ENCODE measurements at places on chromosomes 4 and X.

DNA sequence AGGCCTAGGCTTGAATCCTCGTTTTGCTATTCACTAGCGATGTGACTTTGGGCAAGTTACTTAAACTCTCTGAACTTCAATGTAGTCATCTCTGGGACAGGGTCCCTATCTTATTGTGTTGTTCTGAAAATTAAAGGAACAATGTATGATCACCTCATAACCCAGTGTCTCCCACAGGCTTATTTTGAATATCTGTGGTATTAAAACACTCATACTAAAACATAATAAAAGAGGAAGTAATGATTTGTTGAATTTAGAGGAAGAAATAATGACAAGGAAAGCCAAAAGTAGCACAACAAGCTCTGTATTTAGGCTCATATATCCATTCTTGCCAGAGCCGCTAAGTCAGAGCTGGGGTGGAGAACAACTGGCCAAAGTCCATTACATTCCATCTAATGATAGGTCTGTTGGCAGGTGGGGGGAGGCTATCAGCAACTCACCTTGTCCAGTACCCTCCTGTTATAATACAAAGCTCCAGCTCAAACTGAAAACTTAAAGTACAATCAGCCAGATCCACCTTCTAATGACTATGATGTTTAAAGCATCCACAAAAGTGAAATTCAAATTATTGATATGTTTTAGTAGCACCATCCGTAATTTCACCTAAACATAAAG lies 64.5 kb upstream of the LSM6 start:
- DNase-seq, result no peak

GRCh38 chrX:9758021-9758638 lies 7.5 kb downstream of the GPR143 start:
- DNase-seq, result no peak

DNA sequence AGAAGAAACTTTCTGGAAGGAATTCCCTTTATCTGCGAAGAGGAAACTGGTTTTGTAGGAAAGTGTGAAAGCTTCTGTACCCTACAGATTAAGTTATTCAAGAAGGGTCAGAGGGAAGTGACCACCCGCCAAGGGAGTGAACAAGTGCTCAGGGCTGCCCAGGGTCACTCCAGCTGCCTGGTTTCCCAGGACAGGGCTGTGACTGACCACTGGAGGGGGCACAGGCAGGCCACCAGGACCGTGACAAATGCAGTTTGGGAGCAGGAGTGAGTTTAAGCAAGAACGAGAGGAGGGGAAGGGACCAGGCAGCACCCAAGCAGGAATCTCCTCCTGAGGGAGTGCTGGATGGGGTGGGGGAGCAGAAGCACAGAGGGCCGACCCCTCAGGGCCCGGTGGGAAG lies 34.2 kb downstream of the ZFYVE28 start:
- no peak for DNase-seq

DNA sequence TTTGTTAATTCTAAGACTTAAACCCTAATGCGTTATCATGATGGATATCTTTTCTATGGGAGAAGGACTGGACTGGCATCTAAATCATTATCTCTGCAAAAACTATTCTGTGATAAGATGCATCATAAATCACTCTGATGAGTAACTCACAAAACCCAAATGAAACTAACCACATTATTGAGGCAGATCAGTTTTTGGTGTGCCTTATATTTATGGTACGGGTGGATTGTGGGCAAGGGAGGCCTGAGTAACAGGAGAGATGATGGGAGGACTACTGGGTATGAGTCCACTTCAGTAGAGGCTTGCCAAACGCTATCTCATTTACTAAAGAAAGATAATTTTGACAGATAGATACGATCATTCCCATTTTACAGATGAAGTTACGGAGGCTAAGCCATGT lies 66.4 kb upstream of the GUCY1A1 start:
- DNase-seq, result no peak

DNA sequence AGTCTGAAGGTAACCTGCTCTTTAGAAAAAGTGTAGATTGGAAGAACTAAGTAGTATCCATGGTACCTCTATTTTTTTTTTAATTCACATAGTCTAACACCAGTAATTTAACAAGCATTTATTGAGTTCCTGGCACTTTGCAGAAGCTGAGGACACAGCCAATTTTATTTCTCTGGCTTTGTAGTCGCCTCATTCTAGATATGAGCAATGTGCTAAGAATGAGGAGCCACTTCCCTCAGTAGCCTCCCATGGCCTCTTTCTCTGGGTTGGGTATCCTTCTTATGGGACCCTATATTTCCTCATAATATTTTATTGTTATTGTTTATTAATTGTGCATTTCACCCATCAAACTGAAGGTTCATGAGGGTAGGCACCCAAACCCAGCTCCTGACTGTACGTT lies 67.6 kb downstream of the ENPEP start:
- DNase-seq, result no peak

DNA sequence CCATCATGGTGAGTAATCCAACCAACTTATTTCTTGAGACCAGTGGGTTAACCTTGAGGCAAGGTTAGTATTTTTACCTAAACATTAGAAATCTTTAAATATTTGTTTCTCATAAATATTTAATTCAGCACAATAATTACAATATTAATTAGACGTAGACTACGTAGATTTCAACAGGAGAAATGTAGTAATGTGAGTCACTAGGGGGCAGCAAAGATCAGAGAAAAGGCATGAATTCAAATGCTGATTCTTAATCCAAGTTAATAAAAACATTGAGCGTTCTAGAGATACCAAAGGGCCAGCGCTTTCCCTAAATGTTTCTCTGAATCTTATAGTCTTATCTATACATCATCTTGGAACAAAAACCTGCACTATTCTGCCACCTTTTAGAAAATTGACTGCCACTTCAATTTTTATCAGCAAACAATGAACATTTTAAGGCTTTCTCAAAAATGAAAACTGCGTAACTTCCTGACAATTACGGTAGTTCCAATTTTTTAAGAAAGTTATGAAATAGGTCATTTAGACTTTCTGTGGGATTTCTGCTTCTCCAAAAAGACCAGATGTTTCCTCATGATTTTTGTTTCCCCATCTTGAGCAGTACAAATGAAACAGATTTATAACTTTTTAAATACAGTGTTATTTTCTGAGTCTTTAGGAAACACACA lies 180.7 kb downstream of the GASK1B start:
- no peak for DNase-seq

- DNase-seq, result no peak
Observed at GRCh38 chrX:68238568-68238967, 194.7 kb downstream of the OPHN1 start.

DNA sequence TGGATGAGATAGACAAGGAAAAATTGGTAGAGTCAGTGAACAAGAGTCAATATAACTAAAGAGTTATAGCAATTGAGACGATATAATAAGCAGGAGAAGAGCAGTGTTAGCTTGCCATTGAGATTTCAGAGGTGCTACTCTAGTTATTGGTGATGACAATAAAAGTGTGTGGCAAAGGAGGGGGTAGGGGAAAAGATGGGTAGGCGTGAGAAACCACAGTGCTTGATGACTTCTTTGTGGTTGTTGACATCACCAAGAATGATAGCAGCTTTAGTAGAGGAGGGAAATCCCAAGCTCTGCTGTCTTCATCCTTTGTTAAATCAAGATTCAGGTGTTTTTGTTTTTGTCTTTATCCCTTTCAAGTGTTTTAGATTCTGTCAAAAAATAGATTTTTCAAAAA lies 179.9 kb upstream of the PPP3CA start:
- DNase-seq, result peak; percentile 23

DNA sequence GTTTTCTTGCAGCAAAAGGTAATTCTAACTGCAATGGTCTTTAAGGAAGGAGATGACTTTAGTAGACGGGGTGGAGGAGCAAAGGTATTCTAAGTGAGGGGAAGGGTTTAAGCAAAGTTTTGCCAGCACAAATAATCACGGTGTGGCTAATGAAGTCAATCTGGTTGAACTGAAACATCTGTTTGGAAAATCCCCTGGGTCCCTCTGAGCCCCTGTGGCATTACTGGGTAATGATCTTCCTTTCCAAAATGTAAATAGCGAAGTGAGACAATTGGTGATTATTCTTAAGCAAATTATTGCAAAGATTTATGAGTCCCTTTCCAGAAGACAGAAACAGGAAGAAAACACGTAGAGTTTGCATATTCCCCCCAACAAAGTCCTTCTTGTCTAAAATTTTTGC lies 47.2 kb downstream of the FGFBP1 start:
- no peak for DNase-seq

DNA sequence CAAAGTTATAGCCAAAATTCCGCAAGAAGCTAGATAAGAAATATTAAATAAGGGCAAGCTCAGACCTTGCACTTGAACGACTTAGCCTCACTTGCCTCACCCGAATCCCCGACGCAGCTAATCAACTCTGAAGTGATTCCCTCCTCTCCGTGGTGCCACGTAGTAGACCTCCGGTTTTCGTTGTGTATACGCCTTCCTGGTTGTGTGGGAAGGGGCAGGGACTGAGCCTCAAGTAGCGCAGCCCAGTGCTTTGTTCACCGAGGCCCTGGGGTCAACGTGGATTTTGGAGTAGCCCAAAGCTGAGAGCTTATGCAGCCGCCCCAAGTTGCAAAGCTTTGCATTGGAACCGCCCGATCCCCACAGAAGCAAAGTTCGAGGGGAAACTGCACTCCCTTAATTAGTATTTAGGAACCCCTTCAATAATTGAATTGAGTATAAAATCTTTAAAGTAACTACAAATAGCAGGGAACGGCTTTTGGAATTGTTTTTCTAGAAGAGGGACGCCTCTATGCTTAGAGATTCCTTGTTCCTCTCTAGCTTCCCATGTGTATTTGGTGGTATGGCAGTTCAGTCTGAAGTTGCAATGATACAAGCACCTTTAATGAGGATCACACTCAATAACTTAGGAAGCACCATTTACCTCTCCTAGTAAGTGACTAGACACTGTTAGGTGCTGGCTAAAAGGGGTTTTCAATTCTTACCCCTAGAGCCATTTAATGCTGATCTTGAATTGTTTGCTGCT lies 55.7 kb downstream of the LINC00632 start:
- no peak for DNase-seq

DNA sequence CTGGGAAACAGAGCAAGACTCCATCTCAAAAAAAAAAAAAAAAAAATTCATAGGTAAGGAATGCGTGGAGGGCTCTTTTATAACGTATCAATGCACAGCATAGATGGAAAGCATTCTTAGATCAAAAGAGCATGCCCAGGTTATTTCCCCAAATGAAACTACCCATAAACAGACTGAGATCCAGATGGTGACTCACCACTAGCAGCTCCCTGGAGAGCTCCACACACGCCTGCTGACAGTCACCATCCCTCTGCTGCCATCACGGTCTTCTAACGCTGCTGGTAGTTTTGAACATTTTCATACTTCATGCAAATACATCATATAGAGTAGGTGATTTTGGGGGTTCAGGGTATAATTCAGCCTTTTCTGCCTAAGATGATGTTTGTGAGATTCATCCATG lies 136.9 kb downstream of the ASMT start:
- DNase-seq, result no peak

DNA sequence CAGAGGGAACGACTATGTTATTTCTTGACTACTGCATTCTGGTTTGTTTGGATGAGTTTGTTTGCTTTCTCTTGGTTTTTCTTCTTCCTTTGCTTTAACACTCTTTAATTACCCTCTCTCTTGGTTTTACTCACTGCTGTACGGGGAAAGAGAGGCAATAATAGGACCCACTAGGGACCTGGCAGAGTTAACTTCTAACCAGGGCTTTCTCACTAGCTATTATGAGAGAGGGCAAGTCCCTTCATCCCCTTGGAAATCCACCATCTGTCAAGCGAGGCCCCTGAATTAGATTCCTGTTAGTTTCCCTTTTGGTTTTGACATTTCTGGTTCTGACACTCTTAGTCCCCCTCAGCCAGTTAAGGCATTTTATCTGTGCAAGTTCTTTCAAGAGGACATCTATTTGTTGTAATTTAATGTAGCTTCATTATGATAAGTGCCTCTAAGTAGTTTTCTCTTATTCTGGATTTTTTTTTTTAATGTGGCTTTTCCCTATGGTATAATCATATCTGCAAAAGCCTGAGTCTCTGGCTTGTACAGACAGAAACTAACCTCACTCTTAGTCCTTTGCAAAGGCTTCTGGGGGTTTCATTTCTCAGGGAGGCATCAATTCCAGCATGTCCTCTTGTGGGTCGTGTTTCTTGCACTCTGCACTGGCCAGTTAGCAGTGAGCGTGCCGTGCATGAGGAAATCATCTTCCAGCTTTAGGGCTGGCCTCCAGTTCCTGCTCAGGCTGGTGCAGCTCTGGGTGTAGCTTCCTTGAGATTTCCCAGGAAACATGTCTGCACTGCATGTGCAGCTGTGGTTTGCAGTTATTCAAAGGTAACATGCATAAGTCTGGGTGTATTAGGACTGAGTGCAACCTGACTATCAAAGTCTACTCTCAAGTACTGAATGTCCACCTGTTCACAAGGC lies 221.3 kb downstream of the STIM2 start:
- DNase-seq, result no peak

DNA sequence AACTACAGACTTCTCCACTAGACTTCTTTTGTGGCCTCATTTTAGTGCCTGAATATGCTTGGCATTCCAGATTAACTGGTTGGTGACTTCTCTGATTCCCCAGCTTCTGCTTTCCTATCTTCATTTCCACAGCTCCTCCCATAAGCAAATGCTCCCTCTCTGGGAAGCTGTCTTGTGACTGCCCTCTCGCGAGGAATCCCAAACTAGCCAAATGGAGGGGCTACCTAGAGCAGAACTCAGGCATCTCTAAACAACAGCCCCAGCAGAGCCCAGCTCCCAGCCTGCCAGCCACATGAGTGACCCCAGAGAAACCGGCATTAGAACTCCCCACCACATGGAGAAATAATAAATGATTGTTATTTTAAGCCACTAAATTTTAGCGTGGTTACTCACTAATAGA lies 7.6 kb upstream of the VEGFD start:
- no peak for DNase-seq

DNA sequence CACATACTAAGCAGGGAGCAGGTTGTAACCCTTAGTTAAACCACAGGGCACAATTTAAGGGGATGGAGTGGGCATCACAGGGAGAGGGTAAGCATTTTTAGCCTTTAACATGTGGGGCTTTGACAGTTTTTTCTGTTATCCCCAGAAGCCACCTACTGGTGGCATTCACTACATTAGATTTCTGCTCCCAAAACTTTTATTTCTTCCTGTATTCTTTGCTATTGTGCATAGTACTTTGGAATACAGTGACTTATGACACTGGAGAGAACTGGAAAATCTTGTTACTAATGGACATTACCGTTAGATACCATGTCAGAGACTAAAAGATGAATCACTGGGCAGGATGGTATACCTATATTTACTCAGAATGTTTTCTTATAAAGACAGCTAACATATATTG lies 7.3 kb downstream of the TRIM75 start:
- peak; percentile 17 for DNase-seq

DNA sequence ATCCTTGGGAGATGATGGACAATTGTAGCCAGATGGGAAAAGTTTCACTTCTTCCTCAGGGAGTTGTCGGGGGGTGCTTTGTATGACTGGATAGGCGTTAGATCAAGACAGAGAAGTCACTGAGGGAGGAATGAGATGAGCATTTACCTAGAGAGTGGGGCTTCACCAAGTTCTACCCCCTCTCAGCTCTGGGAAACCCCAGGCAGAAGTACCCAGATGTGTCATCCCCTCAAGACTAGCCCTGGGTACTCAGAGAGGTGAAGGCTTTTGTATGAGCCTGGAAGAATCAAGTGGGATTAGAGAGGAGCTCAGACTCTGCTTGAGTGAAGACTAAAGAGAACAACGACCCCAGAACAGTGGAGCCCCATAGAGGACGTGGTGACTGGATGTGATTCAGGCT lies 1.9 kb downstream of the MAGEB1 start:
- no peak for DNase-seq

GRCh38 chr4:145735347-145735675 lies 55.4 kb downstream of the C4orf51 start:
- DNase-seq, result peak; percentile 97

All from foreskin keratinocyte (primary cell).